ENCODE measurements at places on chromosomes 2 and 18.

DNA sequence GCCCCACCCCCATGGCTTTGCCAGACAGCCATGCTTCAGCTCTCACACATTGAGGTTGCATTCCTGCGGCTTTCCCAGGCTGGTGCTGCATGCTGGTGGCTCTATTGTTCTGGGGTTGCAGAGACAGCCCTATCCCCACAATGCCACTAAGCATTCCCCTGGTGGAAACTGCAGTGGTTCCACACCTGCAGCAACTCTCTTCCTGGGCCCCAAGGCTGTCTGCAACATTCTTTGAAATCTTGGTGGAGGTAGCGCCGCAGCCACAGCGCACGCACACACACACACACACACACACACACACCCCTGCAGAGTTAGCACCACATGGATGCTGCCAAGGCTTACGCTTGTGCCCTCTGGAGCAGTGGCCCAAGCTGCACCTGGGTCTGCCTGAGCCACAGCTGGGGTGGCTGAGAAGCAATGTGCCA, 21.4 kb downstream of the SFXN5 start:
- DNase-seq, result no peak
- H3K27ac ChIP-seq, result no peak overlapping the region
- peaks cover 6% of the 10 kb centered on the region for H3K36me3 ChIP-seq

- no peaks in the 10 kb centered on the region for H3K36me3 ChIP-seq
- H3K4me1 ChIP-seq, result no peaks in the 10 kb centered on the region
- no peak overlapping the region for H3K4me3 ChIP-seq
- H3K27ac ChIP-seq, result no peak overlapping the region
- DNase-seq, result no peak
- peaks cover 20% of the 10 kb centered on the region for H3K27me3 ChIP-seq
Measured at GRCh38 chr18:48308027-48308635, 101.1 kb downstream of the ZBTB7C start.

DNA sequence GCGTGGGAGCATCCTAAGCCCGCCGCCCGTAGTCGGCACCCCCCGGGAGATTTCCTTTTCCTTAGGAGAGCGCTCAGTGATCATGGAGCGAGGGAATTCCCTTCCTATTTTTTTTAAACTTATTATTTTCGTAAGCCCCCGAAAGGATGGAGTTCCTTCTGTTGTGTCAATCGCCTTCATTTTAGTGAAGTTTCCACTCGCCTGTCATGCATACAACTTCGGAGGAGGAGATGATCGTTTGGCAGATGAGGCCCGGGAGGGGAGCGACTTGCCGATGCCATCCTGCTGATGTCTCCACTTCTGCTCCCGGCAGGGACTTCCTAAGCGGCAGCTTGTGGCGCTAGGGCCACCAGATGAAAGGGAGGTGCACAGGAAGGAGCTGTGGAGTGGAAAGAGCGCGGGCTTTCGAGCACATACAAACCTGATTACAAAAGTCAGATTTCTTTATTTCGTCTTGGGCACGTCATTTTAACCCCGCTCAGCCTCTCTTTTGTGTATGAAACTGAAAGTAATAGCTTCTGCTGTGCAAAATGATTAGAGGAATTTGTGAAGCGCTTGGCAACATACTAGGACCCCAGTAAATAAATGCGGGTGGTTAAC, at the start of gene ADGRF3:
Gene ADGRF3 (minus strand): TSS at position 336 of the 600 bp plus-strand sequence. CDS start 555 bp downstream, outside the sequence.
- peaks cover 33% of the 10 kb centered on the region for H3K4me1 ChIP-seq
- peak; percentile 74 for DNase-seq
- H3K27me3 ChIP-seq, result no peaks in the 10 kb centered on the region
- peak within 1 kb of the TSS; percentile 96 for H3K4me3 ChIP-seq
- peak within 1 kb of the TSS; percentile 97 for H3K27ac ChIP-seq

DNA sequence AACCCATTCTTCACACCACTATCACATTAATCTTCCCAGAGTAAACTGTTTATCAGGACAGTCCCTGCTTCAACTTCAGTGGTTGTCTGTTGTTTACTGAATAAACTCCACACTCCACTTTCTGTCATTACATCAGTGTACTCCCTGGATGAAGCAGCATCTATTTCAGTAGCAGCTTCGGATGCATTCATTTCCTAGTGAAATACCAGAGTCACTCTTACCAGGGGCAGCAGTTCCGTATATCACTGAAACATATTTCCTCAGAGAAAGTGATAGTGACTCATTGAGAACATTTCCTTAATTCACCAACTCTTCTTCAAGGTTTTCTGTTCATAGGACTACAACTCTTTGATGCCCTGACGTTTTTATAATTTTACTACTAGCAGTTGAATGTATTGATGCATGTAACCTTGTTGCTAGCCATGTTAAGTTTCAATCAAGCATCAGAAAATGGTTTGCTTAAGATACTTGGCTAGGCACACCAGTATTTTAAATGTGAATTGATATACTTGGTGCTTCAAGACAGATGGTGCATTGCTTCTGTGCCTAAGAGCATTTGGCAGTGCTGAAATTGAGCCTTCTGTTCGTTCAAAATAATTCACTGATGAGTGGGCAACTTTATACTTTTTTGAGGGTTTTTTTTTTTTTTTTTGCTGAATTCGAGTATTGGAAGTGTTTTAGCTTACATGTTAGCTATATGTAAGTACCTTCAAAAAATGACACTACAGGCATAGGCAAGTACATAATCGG, 92.3 kb downstream of the UBE2E3 start:
- no peak overlapping the region for H3K4me3 ChIP-seq
- no peak overlapping the region for H3K27ac ChIP-seq
- H3K27me3 ChIP-seq, result no peaks in the 10 kb centered on the region
- DNase-seq, result no peak

GRCh38 chr2:200447139-200447855, 62.6 kb downstream of the KCTD18 start:
- no peaks in the 10 kb centered on the region for H3K36me3 ChIP-seq
- peaks cover 25% of the 10 kb centered on the region for H3K4me1 ChIP-seq
- H3K4me3 ChIP-seq, result no peak overlapping the region
- H3K27ac ChIP-seq, result peak overlapping the region; percentile 80
- no peak for DNase-seq
- H3K27me3 ChIP-seq, result no peaks in the 10 kb centered on the region

- DNase-seq, result no peak
- H3K4me1 ChIP-seq, result no peaks in the 10 kb centered on the region
- H3K36me3 ChIP-seq, result no peaks in the 10 kb centered on the region
- no peaks in the 10 kb centered on the region for H3K27me3 ChIP-seq
Measured at GRCh38 chr18:27668158-27668557, 483.1 kb upstream of the CHST9 start.

GRCh38 chr2:100627330-100628300, 64.8 kb downstream of the PDCL3 start:
- no peak overlapping the region for H3K27ac ChIP-seq
- no peaks in the 10 kb centered on the region for H3K27me3 ChIP-seq
- no peaks in the 10 kb centered on the region for H3K36me3 ChIP-seq
- no peak for DNase-seq
- no peak overlapping the region for H3K4me3 ChIP-seq

DNA sequence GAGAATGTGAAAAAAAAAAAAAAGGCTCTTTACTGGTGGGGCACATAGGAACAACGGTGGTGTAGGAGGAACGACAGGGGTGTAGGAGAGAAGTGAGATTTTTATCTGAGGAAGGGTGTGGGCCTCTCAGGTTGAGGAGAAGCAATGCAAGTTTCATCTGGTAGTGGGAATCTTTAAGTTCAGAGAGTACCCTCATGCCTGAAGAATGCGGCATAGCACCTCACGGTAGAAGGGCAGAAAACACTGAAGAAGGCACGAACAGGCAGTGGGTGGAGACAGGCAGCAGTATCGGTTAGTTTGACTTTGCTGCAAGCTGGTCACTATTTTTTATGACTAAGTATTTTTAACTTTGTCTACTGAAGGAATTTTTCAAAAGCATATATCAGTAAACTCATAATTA, 52.2 kb upstream of the TSPYL6 start:
- no peak for DNase-seq
- H3K4me1 ChIP-seq, result no peaks in the 10 kb centered on the region
- no peaks in the 10 kb centered on the region for H3K36me3 ChIP-seq
- no peaks in the 10 kb centered on the region for H3K27me3 ChIP-seq
- no peak overlapping the region for H3K4me3 ChIP-seq
- H3K27ac ChIP-seq, result no peak overlapping the region

All from activated naive CD8-positive, alpha-beta T cell treated with anti-CD3 and anti-CD28 coated beads for 36 hours (primary cell).